Osteocyte (in vitro differentiated cells): ENCODE measurements at places on chromosomes 7 and 10. TPM values are rescaled to one million over a fixed set of nuclear protein-coding genes. Genes with fewer than 3 reads are reported as not detected.

Gene ZNF804B
- not detected in 2 replicates for total RNA-seq

Gene CDC14C
- not detected in 2 replicates for total RNA-seq

- peak overlapping the region; percentile 79 for H3K27ac ChIP-seq
- DNase-seq: peak; percentile 64
- peak overlapping the region; percentile 85 for H3K4me3 ChIP-seq
- H3K36me3 ChIP-seq: no peaks in the 10 kb centered on the region
- peaks cover 11% of the 10 kb centered on the region for H3K4me1 ChIP-seq
- peaks cover 12% of the 10 kb centered on the region for H3K27me3 ChIP-seq
These were observed 138.1 kb upstream of the CDCA7L start for GRCh38 chr7:22083704-22084240.

- H3K4me3 ChIP-seq: no peak overlapping the region
- H3K27ac ChIP-seq: no peak overlapping the region
- no peaks in the 10 kb centered on the region for H3K36me3 ChIP-seq
- H3K4me1 ChIP-seq: no peaks in the 10 kb centered on the region
- H3K27me3 ChIP-seq: peaks cover 8% of the 10 kb centered on the region
- peak; percentile 85 for DNase-seq
These were observed 161.0 kb downstream of the TEX36 start for GRCh38 chr10:125521721-125522680.

- no peaks in the 10 kb centered on the region for H3K36me3 ChIP-seq
- peaks cover 9% of the 10 kb centered on the region for H3K4me1 ChIP-seq
- H3K27ac ChIP-seq: no peak overlapping the region
- no peak for DNase-seq
These were observed 381.2 kb upstream of the SORCS1 start for GRCh38 chr10:107545717-107546116.

DNA sequence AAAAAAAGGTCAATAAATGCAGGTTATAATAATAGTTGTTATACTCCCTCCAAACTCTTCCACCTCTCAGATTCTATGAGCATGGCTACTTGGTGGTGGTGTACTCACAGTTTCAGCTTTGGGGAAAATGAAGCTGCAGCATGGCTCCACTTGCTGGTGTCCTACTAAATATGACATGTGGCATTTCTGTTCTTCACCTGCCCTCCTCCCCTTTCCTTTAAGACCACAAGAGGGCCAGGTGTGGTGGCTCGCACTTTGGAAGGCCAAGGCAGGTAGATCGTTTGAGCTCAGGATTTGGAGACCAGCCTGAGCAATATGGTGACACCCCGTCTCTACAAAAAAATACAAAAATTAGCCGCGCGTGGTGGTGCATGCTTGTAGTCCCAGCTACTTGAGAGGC lies 101.1 kb downstream of the SLC37A3 start:
- no peak for DNase-seq
- H3K27ac ChIP-seq: no peak overlapping the region
- no peaks in the 10 kb centered on the region for H3K4me1 ChIP-seq
- no peaks in the 10 kb centered on the region for H3K27me3 ChIP-seq

Gene PUS7
- total RNA-seq: 15.9 and 18.5 TPM in 2 replicates

DNA sequence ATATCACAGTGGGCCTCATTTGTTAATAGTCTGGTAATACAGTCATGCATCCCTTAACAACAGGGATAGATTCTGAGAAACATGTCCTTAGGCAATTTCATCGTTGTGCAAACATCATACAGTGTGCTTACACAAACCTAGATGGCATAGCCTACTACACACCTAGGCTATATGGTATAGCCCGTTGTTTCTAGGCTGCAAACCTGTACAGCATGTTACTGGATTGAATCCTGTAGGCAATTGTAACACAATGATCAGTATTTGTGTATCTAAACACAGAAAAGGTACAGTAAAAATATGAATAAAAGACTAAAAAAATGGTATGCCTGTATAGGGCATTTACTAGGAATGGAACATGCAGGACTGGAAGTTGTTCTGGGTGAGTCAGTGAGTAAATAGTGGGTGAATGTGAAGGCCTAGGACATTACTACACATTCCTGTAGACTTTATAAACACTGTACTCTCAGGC lies 12.0 kb upstream of the RHOBTB1 start:
- no peaks in the 10 kb centered on the region for H3K36me3 ChIP-seq
- DNase-seq: no peak
- no peak overlapping the region for H3K4me3 ChIP-seq
- peaks cover 30% of the 10 kb centered on the region for H3K4me1 ChIP-seq

Gene LAMB1
- total RNA-seq: 952 and 1,014 TPM in 2 replicates
